ENCODE measurements at places on chromosomes 4 and X.

DNA sequence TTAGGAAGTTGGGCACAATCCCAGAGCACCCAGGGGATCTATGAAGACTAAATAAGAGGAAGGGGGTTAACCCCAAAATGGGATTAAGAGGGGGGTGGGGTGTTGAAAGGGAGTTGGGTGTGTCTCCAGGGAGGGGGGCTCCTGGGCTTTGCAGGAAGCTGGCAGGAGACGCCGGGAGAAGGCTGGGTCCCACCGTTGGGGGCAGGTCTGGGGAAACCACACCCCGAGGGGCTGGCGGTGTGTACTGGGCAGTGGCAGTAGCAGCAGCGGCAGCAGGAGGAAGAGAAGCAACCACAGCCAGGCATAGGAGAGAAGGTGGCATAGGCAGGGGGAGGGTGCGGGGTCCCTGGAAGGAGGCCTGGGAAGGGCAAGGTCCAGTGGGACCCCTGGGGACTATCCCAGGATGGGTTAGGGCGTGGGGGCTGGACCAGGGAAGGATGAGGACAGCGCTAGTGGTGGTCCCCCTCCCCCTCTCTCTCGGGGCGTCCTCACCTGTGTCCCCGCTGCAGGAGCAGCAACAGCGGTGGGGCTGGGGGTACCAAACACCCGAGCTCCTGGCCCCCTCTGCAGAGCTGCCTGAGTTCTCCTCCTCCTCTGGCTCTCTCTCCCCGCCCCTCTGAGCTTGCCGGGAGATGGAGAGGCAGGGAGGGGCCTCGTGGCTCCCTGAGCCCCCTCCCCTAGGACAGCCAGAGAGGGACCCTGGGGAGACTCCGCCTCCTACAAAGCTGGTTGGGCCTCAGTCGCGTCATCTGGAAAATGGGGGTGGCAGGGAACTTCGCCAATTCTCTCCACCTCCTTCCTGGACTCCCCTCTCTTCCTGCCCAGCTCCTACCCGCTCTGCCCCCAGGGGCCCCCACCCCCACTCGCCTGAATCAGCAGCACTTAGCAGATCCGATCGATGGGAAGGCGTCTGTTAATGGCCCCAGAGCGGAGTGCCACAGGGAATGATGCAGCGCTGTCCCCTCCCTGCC is at the start of gene KCND1:
TSS of gene KCND1 (minus strand) at position 596 of the 971 bp plus-strand sequence. CDS start 1,573 bp downstream, outside the sequence.
- DNase-seq, result peak; percentile 50

GRCh38 chrX:48516285-48516684 is 5.3 kb upstream of the EBP start:
- no peak for DNase-seq

DNA sequence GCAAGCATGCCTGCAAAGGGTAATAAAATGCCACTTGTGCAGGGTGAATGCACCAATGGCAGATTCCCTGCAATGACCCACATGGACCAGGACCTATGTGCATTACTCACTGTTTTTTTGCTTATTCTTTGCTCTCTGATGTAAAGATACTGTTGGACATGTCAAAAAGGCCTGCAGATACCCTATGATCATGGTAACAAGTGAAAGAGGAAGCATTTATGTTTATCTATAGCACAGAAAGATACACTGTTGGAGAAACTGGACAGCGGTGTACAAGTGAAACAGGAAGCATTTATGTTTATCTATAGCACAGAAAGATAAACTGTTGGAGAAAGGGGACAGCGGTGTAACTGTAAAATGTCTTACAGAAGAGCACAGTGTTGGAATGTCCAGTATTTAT is 127.5 kb downstream of the PAPSS1 start:
- no peak for DNase-seq

DNA sequence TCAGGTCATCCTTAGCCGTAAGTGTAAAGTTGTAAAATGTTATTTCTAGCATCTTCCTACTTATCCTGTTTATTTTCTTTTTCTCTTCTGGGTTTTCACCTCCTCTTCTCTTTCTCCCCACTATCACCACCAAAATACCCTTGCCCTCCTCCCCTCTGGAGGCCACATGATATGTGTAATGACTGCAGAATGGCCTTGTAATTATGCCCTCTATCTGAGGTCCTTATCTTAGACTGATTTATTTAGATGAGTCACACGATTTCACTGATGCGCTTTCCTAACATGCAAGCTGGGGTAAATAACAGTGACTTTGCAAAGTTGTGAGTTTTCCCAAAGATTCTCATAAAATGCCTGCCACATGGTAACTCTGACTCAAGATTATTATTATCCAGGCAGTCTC is 231.8 kb upstream of the GPRIN3 start:
- no peak for DNase-seq

DNA sequence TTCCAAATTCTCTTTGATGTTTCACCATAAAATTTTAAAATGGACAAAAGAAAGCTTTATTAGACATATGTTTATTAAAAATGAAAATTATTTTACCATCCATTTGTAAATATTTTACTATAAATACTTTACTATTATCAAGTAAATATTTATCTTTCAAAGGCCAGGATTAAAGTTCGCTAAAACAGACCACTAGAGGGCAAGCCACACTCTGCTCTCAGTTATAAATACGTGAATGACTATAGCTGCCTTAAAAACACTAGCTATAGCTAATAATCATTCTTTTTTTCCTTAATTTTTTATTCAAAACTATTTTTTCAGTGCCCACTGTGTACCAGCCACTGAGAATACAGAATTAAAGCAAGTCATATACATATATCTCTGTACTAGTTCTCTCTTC is 38.6 kb downstream of the UNC5C start:
- DNase-seq, result peak; percentile 27

GRCh38 chrX:40761762-40762161 is 26.4 kb upstream of the MED14 start:
- no peak for DNase-seq

DNA sequence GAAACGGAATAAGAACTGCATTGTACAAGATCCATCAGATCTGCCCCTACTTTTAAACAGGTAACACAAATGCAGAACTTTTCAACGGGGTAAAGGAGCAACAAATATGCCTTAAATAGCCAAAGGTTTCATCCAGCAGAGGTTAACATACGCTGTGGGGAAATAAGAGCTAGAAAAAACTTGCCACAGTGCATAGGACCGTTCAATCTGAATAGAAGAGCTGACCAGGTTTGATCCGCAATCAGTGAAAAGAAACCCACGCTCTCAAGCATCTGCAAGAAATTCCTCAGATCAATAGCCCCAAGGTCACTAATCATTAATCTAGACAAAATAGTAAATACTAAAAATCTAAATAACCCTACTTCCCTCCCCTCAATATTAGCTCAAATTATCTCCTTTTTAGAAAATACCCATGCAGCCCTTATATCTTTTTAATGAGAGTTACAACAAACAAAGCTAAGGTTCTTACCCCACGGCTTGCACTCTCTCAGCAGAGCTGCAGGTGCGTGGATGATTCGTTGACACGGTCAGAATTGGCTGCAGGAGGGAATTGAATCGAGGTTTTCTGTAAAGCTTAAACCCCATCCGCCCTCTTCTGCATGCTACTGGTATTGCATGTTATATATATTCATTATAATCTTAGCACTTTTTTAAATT is at the start of gene TLR10:
TSS of gene TLR10 (minus strand) at position 539 of the 657 bp plus-strand sequence. CDS start 7,400 bp downstream, outside the sequence.
- DNase-seq, result peak; percentile 68

GRCh38 chr4:188139671-188140070 is 430 bp downstream of the TRIML1 start:
- DNase-seq, result no peak

- no peak for DNase-seq
These were observed 12.4 kb downstream of the TENM3 start for GRCh38 chr4:182255441-182256190.

- peak; percentile 56 for DNase-seq
These were observed 52.4 kb downstream of the SCFD2 start for GRCh38 chr4:53313510-53313909.

GRCh38 chrX:119424999-119425398 is 25.9 kb downstream of the SLC25A43 start:
- no peak for DNase-seq

- DNase-seq, result no peak
These were observed 74.0 kb upstream of the VMA21 start for GRCh38 chrX:151323054-151323453.

DNA sequence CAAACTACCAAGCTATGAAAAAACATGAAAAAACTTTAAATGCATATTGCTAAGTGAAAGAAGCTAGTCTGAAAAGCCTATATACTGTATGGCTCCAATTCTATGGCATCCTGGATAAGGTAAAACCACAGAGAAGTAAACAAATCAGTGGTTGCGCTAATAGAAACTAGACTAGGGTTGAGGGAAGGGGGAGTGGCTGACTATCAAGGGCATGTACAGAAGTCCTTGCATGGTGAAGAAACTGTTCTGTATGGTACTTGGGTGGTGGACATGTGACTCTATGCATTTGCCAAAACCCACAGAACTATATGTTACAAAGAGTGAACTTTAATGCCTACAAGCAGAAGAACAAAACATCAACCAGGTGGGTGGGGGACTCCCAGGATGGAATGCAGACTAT is 96.8 kb downstream of the MTMR1 start:
- DNase-seq, result no peak
